Left lung (tissue), 14 donors: ENCODE measurements at places on chromosomes 4 and X. TPM values are rescaled to one million over a fixed set of nuclear protein-coding genes. Genes with fewer than 3 reads are reported as not detected.

Gene POLN
- 3.8 TPM for polyA plus RNA-seq

GRCh38 chr4:77525538-77525937 lies 80.1 kb upstream of the CXCL13 start:
- no peak for DNase-seq

DNA sequence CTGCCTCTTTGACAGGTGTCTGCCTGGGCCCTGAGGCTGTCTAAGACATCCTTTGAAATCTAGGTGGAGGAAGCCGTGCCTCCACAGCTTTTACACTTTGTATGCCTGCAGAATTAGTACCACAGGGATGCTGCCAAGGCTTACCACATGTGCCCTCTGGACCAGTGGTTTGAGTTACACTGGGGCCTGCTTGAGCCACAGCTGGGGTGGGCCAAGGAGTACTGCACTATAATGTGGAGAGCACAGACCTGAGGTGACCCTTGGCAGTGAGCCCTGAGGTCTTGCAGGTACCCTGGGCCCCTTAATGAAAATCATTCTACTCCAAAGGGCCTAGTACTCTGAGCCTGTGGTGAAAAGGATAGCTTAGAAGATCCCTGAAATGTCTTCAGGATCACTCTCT lies 27.2 kb upstream of the IRS4 start:
- no peak for DNase-seq

Gene NHSL2
- polyA plus RNA-seq = 7.9 TPM

Gene NPNT
- 107 TPM for polyA plus RNA-seq

Gene SNCA
- 41.2 TPM for polyA plus RNA-seq

GRCh38 chr4:3409571-3410091 lies 32.1 kb upstream of the HGFAC start:
- no peak for DNase-seq

Gene RNF128
- polyA plus RNA-seq = 2.9 TPM

DNA sequence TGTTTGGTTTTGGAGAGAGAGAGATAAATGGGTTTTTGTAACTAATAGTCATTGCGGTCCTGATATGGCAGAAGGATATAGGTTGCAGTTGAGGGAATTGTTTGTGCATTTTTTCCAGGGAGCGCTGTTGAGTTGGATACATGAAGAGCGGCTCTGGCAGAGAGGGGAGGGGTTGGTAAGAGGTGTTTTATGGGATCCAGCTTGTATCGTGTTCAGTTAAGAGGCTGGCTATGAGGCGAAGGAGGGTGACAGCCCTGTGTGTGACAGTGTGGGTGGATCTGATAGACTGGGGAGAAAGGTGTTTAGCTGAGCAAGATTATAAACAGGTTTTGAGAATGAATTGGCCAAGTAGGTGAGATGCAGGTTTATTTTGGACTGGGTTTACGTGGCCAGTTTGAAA lies 1.5 kb downstream of the SPANXN4 start:
- no peak for DNase-seq

Gene MAGEB2
- not detected for polyA plus RNA-seq

- no peak for DNase-seq
Observed at GRCh38 chr4:2824329-2824835, 19.3 kb upstream of the ADD1 start.

Gene PHKA2
- polyA plus RNA-seq = 40.7 TPM

DNA sequence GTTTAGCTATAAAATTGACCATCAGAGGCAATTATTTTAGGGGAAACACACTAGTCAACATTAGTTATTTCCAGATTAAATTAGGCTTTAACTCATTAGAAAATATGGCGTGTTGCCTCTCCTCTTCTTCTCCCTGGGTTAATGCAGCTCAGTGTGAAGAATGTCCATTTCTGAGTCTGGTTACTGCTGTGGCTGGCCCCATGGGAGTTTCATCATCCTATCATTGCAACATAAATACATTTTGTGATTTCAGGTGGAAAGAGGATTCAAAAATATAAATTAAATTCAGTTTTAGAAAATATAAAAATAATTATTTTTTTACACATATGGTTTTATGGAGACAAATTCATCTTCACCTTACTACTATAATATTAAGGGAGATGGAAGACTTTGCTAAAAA lies 288.5 kb upstream of the ARSJ start:
- no peak for DNase-seq

- no peak for DNase-seq
Observed at GRCh38 chr4:8305851-8306471, 36.4 kb downstream of the HTRA3 start.

Gene CD99
- polyA plus RNA-seq = 313 TPM

Gene CTAG2
- polyA plus RNA-seq = not detected

DNA sequence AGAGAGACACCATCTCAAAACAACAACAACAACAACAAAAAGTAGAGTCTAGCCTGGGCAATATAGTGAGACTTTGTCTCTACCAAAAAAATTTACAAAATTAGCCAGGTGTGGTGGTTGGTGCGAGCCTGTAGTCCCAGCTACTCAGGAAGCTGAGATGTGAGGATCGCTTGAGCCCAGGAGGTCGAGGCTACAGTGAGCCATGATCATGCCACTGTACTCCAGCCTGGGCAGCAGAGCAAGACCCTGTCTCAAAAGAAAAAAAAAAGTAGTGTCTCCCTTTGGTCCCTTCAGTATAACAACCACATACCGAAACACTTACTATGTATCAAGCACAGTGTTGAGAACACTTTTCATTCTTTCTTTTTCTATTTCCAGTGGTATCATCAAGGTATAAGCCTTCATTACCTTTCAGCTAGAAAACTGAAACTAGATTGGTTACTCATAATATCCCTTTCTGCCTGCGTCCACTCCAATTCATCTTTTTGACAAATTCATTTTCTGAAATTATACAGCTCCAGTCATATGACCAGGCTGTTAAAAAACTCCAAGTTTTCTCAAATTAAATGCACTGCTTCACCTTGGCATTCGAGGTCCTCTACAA lies 54.1 kb downstream of the RPS6KA3 start:
- DNase-seq = no peak

DNA sequence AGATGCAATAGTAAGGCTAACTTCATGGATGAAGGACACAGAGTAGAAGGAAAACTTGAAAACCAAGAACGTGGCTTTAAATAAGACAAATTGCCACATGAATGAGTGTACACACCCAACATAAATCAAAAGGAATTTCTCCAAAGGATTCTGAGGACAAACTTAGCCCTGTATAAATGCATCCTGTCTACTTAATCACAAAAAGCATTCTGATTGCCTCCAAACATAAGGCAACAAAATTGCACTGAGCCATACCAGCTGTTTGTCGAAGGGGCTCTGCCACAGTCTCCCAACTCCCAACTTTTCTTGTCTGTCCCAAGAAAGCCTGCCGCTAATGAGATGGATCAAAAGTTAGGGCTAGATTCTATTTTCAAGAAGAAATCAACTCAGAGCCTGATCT lies 194.3 kb downstream of the SOWAHB start:
- DNase-seq = no peak

GRCh38 chr4:4356106-4357041 lies 30.5 kb upstream of the NSG1 start:
- DNase-seq = no peak

Gene USP51
- polyA plus RNA-seq = 8.5 TPM

- no peak for DNase-seq
Observed at GRCh38 chr4:8368061-8368481, 72.5 kb downstream of the ACOX3 start.

Gene MAGEA1
- not detected for polyA plus RNA-seq

- DNase-seq = no peak
Observed at GRCh38 chrX:7149411-7149810, 1.5 kb upstream of the PUDP start.

- no peak for DNase-seq
Observed at GRCh38 chr4:22532896-22533295, 17.0 kb upstream of the ADGRA3 start.

DNA sequence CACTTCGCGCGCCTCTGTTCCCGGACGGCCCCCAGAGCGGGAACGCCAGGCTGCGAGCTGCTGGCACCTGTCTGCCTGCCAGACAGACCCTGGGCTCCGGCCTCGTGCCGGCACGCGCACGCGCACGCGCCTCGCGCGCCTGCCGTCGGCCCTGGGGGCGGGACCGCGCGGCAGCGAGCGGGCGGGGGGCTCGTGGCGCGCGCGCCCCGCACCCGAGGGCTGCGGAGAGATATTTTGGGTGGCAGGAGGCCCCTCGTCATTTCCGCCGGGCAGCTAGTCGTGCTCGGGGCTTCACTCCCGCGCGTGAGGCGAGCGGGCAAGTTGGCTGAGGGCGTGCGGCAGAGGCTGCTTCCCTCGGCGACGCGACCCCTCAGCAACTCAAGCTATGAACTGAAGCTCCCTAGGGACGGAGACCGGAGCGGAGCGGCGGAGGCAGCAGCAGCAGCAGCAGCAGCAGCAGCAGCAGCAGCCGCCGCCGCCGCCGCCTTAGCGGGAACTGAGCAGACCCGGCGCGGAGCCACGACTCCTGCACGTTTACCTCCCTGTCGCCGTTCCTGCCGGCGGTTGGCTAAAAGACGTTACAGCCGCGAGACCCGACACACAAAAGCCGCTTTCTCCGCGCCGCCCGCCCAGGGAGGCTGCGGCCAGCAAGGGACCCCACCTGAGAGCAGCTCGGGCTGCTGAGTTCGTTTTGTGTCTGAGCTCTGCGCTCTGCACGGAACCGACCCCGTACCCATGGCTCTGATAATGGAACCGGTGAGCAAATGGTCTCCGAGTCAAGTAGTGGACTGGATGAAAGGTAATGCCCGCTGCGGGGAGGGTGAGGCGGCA lies at the start of gene CNKSR2:
Gene CNKSR2 (plus strand): TSS at position 256 of the 831 bp plus-strand sequence. CDS start 480 bp downstream, at position 736.
- DNase-seq = peak; percentile 53

Gene EDA
- polyA plus RNA-seq = 4.6 TPM

Gene SERPINA7
- polyA plus RNA-seq = not detected

GRCh38 chr4:115664285-115664684 lies 550.9 kb upstream of the NDST4 start:
- no peak for DNase-seq

DNA sequence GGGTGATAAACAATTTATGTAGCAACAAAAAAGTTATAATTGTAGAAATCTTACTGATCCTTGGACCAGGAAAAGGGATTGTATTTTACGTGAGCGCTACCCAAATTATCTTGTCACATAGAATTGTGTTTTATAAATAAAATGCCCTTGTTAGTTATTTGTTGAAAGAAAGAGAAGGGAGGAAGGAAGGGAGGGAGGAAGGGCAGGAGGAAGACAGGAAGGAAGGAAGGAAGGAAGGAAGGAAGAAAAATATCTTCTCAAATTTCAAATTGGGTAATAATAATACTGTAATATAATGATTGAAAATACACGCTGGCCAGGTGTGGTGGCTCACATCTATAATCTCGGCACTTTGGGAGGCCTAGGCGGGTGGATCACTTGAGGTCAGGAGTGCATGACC lies 206.2 kb upstream of the TLL1 start:
- no peak for DNase-seq

DNA sequence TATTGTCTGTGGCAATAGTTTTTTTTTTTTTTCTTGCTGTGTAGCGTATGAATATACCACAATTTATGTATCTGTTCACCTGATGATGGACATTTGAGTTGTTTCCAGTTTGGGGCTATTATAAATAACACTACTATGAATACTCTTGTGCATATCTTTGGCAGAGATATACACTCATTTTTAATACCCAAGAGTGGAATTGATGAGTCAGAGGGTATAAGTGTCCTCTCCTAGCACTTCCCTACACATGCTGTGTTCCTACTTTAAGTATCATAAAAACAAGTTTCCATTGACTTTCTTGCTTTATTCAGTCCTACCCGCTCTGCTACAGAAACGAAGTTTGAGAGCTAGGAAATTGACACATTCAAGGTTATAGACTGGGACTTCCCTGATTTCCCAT lies 39.8 kb downstream of the XIAP start:
- no peak for DNase-seq

- no peak for DNase-seq
Observed at GRCh38 chr4:151432654-151433053, 23.7 kb downstream of the FHIP1A start.

Gene ACE2
- polyA plus RNA-seq = 0.58 TPM

DNA sequence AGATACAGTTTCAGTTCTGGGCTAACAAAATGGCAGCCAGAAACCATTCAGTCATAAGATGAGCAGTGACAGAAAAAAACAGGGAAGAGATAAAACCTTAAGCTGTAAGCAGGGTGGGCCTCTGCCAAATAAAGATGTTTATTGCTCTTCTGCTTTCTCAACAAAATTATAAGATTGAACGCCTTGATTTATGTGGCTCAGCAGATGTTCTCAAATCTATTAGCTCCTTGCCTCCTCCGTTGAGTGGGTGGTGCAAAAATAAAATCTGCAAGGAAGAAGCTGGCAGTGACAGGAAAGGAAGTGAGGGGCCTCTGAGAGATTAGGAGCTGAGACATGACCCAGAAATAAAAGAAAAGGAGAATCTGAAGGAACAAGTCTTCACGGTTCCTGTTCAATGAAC lies 206.6 kb downstream of the PTTG2 start:
- no peak for DNase-seq

Gene LUZP4
- polyA plus RNA-seq = not detected

GRCh38 chr4:119696963-119697362 lies 68.4 kb upstream of the PDE5A start:
- DNase-seq = no peak

Gene NXF2
- polyA plus RNA-seq = not detected
